ENCODE measurements at places on chromosomes 6 and 20.

DNA sequence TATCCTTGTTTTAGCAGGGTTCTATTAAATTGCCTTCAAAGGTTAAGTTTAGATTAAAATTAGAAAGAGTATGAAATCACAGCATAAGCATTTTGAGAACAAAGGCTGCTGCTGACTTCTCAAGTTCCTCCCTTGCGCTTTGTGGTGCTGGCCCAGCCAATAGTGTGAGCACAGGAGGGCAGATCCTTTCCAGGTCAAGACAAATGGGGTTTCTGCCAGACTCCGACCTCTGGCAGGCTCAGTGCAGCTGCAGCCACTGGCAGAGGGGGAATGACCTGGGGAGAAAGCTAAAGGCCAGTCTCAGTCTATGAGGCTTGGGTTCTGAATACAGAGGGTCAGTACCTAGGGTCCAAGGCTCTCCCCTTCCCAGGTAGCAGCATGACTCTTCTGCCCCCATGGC lies 27.0 kb downstream of the CLIC5 start:
- DNase-seq = no peak

DNA sequence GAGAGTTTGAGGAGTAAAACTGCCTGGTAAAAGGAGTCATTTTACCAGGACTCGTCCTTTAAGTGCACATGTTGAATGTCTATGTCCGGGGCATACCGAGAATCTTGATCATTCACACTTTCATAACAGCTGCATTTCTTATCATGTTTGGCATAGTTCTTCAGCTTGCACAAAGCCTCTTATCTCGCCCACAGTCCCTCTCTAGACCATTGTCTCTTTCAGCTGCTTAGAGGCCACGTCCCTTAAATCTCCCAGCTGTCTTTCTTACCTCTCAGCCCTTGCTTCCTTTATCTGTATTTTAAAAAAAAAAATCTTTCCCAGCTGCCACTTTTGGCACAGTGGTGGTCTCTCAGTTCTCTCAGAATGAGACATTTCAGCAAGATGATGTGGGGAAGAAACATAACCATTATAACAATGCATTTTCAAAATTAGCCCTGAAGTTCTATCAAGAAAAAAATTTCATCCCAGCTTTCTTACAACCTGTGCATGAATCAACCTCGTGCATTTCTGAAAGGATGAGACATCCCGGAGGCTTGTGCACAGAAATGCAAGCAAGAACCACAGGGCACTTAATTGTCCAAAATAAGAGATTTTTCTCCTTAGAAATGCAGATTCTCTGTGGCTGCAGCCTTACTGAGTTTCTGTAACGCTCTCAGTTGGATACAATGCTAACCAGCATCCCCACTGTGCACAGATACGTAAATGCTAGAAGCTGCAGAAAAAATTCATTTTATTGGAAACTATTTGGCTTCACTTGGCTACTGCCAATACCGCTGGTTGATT lies 24.2 kb downstream of the RBM24 start:
- no peak for DNase-seq

DNA sequence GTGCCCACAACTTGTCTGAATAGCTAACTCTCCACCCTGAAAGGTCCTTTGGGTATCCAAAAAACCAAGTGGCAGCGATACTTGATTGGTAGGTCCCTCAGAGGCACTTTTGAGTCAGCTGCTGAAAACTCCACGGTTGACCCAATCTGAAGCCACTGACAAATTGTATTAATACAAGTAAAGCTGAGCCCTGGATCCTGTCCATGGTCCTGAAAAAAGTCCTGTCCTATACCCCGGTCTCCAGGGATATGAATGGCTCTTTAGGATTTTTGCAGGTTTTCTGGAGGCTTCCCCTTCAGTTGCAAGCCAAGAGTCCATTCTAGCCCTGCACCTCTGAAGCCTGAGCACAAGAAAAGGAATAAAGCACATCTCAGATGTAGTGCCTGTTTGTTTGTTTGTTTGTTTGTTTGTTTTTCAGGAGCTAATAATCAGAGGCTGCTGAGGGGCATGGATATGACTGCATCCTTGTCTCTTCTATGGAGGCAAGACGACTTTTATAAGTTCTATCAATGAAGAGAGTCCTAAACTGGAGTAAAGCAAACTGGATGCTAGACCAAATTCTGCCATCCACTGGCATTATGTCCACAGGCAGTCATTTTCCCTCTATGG lies 1.7 kb upstream of the SLC12A5 start:
- DNase-seq = peak; percentile 74

GRCh38 chr6:163354085-163354484 lies 60.4 kb upstream of the QKI start:
- peak; percentile 72 for DNase-seq

DNA sequence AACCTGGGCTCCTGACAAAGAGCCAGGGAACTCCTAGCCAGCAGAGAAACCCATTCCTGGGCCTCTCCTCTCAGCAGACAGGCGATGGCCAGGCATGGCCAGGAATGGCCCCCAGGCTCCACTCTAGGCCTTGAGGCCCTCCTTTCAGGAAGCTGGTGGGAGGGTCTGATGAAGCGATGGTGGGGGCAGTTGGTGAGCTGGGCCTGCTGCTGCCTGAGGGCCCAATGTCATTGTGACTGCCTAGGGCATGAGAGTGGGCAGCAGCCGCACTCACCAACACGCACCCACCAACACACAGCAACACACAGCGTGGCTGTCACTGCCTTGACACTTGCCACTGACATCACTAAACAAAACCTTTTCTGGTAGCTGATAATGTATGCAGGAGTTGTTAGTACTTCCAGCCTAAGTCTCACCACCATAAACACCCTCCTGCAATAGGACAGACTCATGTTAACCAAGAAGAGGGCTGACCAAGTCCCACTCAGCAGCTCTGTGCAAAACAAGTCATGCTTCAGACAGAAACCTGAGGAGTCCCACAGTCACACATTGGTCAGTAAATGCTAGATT lies 69.3 kb downstream of the ABHD12 start:
- no peak for DNase-seq

GRCh38 chr6:67667637-67668422 lies 967.3 kb upstream of the ADGRB3 start:
- DNase-seq = no peak

DNA sequence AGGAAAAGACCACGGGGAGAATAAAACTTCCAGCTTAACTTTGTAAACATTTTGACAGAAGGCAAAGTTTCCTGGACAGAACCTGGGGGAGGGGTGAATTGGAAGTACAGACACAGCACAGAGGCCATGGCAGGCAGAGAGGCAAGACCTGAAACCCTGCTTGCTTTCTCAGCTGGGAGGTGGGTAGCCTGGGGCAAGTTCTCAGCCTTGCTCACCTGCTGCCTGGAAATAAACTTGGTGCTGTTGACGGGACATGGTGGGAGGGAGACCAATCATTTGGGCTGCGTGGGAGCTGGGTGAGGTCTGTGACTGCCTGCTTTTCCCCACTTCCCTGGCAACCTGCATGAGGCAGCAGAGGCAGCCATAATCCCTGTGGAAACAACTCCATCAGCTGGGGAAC lies 221.3 kb downstream of the MOXD1 start:
- DNase-seq = no peak

GRCh38 chr6:69825904-69826303 lies 29.1 kb upstream of the LMBRD1 start:
- peak; percentile 7 for DNase-seq

DNA sequence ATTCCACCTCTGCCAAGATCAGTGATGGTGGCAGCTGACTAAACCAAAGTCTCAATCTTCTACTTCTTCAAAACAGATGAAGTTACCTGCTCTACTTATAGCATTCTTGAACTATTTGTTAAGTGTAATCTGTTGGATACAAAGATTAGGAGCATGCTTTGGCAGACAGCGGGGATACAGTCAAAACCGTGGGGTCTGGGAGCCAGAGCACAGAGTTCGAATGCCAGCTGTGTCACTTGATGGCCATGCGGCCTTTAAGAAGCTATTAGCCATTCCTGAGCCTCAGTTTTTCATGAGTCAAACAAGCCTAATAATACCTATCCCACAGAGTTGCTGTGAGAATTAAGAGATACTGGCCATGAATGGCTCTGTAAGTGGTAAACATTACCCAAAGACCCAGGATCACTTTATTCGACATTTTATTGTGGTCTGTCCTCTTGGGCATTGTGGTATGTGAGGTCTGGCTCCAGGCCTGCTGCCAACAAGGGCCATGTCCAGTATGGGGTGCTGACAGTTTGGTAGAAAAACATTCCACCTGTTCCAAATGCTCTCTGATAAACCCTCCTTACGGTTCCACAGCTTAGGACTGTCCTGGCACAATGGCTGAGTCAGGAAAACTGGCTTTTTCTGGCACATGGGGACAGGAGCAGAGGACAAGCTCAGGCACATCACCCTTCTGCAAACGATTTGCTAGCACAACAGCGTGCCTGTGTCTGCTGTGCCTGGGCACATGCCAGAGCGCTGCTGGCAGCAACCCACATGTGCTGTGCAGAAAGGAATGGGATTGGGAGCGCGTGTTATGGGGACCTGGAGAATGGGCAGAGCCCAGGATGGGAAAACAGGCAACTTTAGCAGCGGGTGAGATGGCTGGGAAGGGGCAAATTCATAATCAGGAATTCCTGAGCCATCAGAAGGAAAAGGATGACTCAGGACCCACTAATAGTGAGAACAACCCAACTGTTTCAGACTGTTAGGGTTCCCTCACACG lies 15.7 kb upstream of the FAM83C start:
- DNase-seq = peak; percentile 48

DNA sequence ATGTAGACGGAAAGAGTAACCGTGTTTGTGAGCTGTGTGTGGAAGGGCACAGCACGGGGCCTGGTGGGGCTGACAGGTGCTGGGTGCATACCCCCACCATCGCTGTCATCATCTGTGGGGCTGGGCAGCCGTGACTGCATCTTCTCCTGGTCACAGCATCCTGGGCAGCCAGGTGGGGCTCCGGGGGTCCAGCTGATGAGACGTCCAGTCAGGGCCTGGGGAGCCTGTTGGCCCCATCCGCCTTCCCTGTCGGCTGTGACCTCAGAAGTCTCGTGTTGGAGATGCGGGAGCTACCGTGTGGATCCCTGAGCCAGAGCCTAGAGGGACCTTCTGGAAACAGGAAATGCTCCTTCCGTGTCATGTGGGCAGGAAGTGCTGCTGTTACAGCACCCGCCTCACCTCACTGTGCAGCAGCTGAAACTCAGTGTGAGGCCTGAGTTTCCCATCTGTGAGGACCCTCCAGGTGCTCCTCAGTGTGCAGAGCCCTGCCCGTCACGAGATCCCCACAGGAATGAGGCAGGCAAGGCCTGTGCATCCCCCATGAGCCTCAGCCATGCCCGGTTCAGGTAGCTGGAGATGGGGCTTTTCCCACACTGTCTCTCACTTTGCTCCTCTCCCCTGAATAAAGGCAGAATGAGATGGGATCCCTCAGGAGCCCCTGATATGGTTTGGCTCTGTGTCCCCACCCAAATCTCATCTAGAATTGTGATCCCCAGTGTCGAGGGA lies 108.7 kb downstream of the ERMARD start:
- DNase-seq = no peak

GRCh38 chr20:56872620-56873458 lies 243.7 kb downstream of the TFAP2C start:
- peak; percentile 30 for DNase-seq
